ENCODE measurements at places on chromosomes 6 and 20. TPM values are rescaled to one million over a fixed set of nuclear protein-coding genes. Genes with fewer than 3 reads are reported as not detected.

The RCAN2 gene
- 0.23 TPM for total RNA-seq

The DEF6 gene
- total RNA-seq: 52.8 TPM

The ROS1 gene
- 0.30 TPM for total RNA-seq

The HLA-DRB1 gene
- not detected for total RNA-seq

The KCNQ5 gene
- 1.9 TPM for total RNA-seq

The SLC22A16 gene
- total RNA-seq: not detected

The PTCHD4 gene
- 2.0 TPM for total RNA-seq

The ETV7 gene
- 0.11 TPM for total RNA-seq

Measured in hair follicular keratinocyte (primary cell).